ENCODE measurements at places on chromosomes 11 and 22. TPM values are rescaled to one million over a fixed set of nuclear protein-coding genes. Genes with fewer than 3 reads are reported as not detected.

C22orf31 gene
- not detected for total RNA-seq

RNF26 gene
- total RNA-seq, result 28.9 TPM

DNA sequence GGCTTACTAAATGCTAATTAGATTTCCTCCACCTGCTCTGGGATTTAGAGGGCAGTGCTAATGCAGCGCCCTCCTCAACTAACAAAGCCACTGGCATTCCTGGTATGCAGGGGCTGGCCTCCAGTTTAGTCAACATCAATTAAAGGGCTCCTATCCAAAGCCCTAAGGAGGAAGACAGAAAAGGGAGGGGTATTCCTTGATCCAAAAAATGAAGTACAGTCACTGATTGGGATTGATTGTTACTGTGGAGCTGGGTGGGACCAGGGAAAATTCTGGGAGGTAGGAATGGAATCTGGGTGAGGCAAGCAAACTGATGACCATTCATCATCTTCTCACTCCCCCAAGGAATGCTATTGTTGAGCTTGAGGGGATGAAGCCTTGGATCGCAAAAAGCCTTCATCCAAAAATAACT is 52.2 kb downstream of the GAB2 start:
- no peak for DNase-seq
- H3K36me3 ChIP-seq, result peaks cover 2% of the 10 kb centered on the region
- H3K4me3 ChIP-seq, result no peak overlapping the region
- H3K27ac ChIP-seq, result no peak overlapping the region

PGA5 gene
- total RNA-seq, result not detected

- no peaks in the 10 kb centered on the region for H3K27me3 ChIP-seq
- no peaks in the 10 kb centered on the region for H3K36me3 ChIP-seq
- no peak overlapping the region for H3K4me3 ChIP-seq
- no peak for DNase-seq
- no peak overlapping the region for H3K27ac ChIP-seq
- H3K4me1 ChIP-seq, result no peaks in the 10 kb centered on the region
Measured at GRCh38 chr11:17770048-17770652, 35.6 kb downstream of the KCNC1 start.

GRCh38 chr11:111309215-111309915 is 11.0 kb downstream of the POU2AF3 start:
- H3K4me3 ChIP-seq, result no peak overlapping the region
- H3K36me3 ChIP-seq, result no peaks in the 10 kb centered on the region
- H3K27ac ChIP-seq, result no peak overlapping the region
- H3K27me3 ChIP-seq, result peaks cover 60% of the 10 kb centered on the region
- DNase-seq, result no peak

DNA sequence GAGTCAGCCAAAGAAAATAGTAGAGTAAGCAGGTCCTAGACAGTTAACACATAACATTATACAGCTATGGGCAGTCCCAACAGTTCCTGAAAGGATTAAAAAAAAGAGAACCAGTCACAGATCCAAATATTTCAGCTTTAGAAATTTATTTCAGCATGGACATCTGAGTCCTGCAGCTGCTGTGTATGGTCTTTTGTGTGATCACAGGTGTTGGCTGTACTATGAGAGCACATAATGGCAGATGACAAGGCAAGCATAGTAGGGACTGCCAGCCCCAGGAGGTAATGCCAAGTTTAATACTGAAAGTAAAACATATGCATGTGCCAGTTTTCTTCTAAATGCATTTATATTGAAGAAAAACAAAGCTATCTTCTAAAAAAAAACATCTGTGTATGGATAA is 158.1 kb downstream of the GRIA4 start:
- H3K4me1 ChIP-seq, result no peaks in the 10 kb centered on the region
- peaks cover 13% of the 10 kb centered on the region for H3K27me3 ChIP-seq
- no peak overlapping the region for H3K4me3 ChIP-seq
- no peak overlapping the region for H3K27ac ChIP-seq
